Activated naive CD4-positive, alpha-beta T cell treated with anti-CD3 and anti-CD28 coated beads, Interleukin-2, amount 50 U/mL, for 72 hours (primary cell): ENCODE measurements at places on chromosomes 3 and 15.

DNA sequence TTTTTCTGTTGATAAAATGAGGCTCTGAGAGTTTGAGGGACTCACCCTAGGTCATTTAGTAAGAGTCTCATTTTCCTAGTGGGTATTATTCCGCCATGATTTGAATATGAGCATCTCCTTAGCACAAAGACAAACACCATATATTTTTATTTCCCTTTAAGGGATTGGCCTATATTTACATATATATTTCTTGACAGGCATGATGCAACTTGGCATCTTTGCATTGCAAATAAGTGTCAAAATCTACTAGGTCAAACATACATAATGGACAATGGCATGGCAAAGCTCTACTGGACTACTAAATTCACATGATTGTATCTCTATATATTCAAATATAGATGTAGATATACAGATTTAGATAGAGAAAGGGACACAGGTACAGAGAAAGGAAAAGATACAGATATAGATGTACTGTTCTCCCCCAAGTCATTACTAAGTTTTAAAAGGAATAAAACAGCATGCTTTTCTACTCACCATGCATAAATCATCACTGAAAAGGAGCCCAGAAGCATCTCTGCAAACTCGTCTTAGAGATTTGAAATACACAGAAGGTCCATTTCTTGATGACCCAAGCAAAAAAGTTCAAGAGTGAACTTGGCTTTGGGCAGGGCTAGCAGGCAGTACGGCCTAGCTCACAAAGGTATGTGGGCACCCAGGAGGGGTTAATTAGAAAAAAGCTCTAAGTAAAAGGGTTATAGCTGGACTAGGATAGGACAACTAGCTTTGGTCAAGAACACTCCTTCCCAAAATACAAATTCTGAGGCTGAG, 495.8 kb downstream of the NTRK3 start:
- DNase-seq, result no peak

GRCh38 chr15:38678281-38678680, 113.7 kb upstream of the RASGRP1 start:
- DNase-seq, result no peak

DNA sequence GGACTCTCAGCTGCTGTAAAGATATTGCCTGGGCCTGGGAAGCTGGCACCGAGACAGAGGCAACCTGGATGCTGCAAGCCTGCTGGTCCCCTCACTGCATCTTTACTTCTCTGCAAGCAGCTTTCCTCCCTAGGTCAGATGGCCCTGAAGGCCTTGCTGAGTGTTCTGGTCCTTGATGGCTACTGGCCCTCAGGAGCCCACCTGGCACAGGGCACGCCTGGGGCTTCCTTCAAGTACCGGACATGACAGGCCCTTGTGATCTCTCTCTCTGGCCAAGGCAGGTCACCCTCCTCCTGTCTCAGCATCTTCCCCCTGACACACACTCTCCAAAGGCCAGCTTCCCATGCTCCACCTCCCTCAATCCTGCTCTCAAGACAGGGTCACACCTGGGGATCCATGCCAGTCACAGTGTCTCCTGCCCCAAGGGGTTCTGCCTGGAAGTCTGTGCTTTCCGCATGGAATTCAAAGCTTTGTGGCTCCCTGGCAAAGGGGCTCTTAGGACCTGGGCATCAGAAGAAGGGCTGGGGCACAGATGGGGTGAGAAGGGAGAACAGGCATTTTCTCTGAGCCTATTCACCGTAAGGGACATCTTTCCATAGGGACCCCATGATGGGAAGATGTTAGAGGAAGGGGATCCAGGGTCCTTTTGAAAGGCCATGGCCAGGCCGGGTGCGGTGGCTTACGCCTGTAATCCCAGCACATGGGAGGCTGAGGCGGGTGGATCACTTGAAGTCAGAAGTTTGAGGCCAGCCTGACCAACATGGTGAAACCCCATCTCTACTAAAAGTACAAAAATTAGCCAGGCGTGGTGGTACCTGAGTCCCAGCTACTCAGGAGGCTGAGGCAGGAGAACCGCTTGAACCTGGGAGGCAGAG, 4.7 kb upstream of the PAQR5 start:
- no peak for DNase-seq

GRCh38 chr3:171177056-171177455, 150.5 kb upstream of the SLC2A2 start:
- no peak for DNase-seq

DNA sequence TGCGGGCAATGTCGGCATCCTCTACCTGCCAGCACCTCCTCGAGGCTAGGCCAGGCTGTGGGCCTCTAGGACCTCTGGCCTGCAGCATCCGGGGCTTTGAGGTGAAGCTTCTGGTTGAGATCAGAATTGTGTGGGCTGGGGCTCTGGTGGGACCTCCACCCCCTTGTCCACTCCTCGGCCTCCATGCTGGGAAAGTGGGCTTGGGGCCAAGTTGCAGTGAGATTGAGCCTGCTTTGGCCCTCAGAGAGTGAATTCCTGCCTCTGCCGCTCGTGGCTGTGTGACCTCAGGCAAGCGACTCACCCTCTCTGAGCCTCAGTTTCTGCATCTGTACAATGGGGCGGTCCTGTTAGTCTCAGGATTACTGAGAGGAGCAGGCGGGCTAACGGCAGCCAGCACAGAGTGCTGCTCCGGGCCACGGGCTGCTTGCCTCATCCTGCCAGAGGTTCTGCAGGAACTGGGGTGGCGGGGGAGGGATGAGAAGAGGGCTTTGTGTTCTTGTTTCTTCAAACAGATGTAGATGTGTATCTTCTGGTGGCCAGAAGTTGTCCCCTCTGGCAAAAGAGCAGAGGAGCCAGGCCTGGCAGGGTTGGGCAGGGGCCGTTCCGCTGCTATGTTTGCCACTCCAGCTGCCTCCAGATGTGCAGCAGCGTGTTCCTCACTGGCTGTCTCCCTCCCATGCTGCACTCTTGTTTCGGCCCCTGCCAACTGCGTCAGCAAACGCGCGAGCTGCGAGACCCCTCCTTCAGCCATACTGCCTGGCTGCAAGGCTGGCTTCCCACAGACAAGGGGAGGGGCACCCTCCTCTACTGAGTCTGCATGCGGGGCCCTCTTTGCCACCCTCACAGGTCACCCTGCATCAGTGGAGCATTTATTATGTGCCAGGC, 33.7 kb downstream of the FBLN2 start:
- no peak for DNase-seq

GRCh38 chr15:64131547-64131946, 20.0 kb upstream of the SNX22 start:
- DNase-seq, result no peak
